ENCODE measurements at places on chromosomes 13 and 19. TPM values are rescaled to one million over a fixed set of nuclear protein-coding genes. Genes with fewer than 3 reads are reported as not detected.

Gene OVOL3
- not detected for polyA plus RNA-seq

Gene ZNF723
- not detected for polyA plus RNA-seq

Gene ATP7B
- polyA plus RNA-seq, result 6.7 TPM

Gene CBLC
- polyA plus RNA-seq, result not detected

Gene MEIOSIN
- not detected for polyA plus RNA-seq

Gene FCHO1
- 1.6 TPM for polyA plus RNA-seq

Gene ZNF599
- 6.5 TPM for polyA plus RNA-seq

Gene ODAD3
- 0.42 TPM for polyA plus RNA-seq

Gene RASGRP4
- 1.6 TPM for polyA plus RNA-seq

Gene ZNF793
- polyA plus RNA-seq, result 14.4 TPM

Gene GPR12
- 0.23 TPM for polyA plus RNA-seq

Gene CTXN1
- 0.85 TPM for polyA plus RNA-seq

Gene LENG9
- polyA plus RNA-seq, result 2.2 TPM

Gene DCT
- 0.27 TPM for polyA plus RNA-seq

All from muscle of back (tissue), 13 donors.